Activated naive CD8-positive, alpha-beta T cell treated with anti-CD3 and anti-CD28 coated beads, Interleukin-2, amount 10 ng/mL, durations not matched to agents 7 days and 5 days (primary cell): ENCODE measurements at places on chromosomes 5 and 9. TPM values are rescaled to one million over a fixed set of nuclear protein-coding genes. Genes with fewer than 3 reads are reported as not detected.

- peaks cover 21% of the 10 kb centered on the region for H3K36me3 ChIP-seq
- peaks cover 27% of the 10 kb centered on the region for H3K4me1 ChIP-seq
Measured at GRCh38 chr9:76567086-76567485, 108.1 kb downstream of the GCNT1 start.

DNA sequence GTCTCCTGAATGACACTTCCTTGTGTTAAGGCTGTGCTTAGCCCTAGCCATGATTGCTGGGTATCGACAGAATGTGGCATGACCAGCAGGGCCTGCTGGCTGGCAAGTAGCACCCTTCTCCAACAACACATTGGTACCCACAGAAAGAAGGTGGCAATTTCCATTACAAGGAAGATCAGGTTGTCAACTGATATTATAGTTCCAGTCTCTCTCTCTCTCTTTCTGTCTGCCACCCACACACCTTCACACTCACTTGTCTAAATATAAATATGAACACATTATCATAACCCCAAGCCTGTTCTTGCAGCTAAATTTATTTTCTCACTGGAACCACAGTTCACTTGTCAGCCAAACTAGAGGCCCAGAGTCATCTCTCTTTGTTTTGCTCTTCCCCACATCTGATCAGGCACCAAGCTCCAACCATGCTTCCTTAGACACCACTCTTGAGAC lies 408.1 kb upstream of the PIK3R1 start:
- no peak overlapping the region for H3K27ac ChIP-seq
- peaks cover 8% of the 10 kb centered on the region for H3K4me1 ChIP-seq
- H3K27me3 ChIP-seq: no peaks in the 10 kb centered on the region
- H3K4me3 ChIP-seq: no peak overlapping the region
- H3K36me3 ChIP-seq: no peaks in the 10 kb centered on the region
- DNase-seq: no peak

DNA sequence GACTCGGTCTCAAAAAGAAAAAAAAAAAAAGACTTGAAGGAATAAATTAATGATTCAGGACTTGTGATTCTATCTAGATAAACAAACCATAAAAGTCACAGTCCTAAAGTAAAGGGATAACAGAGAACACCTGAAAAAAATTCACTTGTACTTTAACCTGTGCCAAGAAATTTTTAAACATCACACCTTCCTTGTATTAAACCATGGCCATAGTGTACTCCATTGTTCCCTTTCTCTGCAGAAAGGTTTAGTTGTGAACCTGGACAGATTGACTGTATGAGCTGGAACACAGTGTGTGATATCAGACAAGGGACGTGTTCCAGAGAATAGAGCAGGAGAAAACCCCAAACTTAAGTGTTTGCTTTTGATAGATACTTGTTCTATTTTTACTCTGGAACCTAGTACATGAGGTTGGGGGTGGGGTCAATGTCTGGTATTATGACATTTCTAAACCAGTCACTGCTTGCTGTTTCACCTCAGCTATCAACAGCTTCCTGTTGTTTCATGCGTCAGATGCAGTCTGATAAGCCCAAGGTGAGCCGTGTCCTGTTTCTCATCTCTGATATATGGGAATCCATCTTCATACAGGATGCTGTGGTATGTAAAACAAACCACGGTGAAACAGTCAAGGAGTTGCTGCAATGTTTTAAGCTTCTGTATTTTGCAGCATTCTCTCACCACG lies 62.5 kb upstream of the ITGA1 start:
- H3K27me3 ChIP-seq: no peaks in the 10 kb centered on the region
- peaks cover 26% of the 10 kb centered on the region for H3K36me3 ChIP-seq
- H3K4me1 ChIP-seq: peaks cover 38% of the 10 kb centered on the region
- DNase-seq: no peak
- peak overlapping the region; percentile 94 for H3K27ac ChIP-seq

- H3K27me3 ChIP-seq: no peaks in the 10 kb centered on the region
- DNase-seq: no peak
- peak overlapping the region; percentile 62 for H3K27ac ChIP-seq
- peaks cover 2% of the 10 kb centered on the region for H3K36me3 ChIP-seq
Measured at GRCh38 chr5:33364406-33364805, 76.4 kb upstream of the TARS1 start.

WNK2 gene
- not detected for total RNA-seq

- peaks cover 2% of the 10 kb centered on the region for H3K27me3 ChIP-seq
- no peaks in the 10 kb centered on the region for H3K4me1 ChIP-seq
Measured at GRCh38 chr9:32260151-32260862, 124.1 kb upstream of the ACO1 start.

MUSK gene
- not detected for total RNA-seq

DNA sequence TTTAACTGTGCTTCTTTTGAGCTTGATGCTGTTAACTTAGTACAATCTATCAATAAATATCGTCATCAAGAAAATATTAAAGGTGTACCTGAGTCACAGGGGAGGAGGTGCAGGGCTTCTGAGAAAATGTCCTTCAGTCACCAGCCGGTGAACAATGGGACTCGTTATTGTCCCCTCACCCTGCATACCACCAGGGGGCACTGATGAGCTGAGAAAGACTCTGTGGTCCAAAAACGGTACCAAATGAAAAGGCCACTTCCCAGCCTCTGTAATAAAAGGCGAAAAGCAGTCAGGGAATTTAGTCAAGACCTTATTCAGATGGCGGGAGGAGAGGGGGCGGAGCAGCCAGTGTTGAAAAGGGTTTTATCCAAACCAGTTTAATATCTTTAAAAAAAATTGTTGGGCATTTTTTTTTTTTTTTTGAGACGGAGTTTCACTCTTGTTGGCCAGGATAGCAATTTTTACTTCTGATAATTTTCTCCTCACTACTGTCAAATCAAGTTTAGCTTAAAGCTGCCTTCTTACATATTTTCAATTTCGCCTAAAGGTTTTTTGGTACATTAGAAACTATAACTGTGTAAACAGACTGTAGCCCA lies 271.9 kb upstream of the ADAMTS16 start:
- no peaks in the 10 kb centered on the region for H3K36me3 ChIP-seq
- H3K4me1 ChIP-seq: no peaks in the 10 kb centered on the region
- H3K4me3 ChIP-seq: no peak overlapping the region
- no peaks in the 10 kb centered on the region for H3K27me3 ChIP-seq
- DNase-seq: no peak
- no peak overlapping the region for H3K27ac ChIP-seq

GRCh38 chr5:131769336-131769735 lies 27.5 kb downstream of the FNIP1 start:
- no peak for DNase-seq
- peaks cover 21% of the 10 kb centered on the region for H3K36me3 ChIP-seq
- H3K4me1 ChIP-seq: peaks cover 4% of the 10 kb centered on the region

C5orf52 gene
- not detected for total RNA-seq

DNA sequence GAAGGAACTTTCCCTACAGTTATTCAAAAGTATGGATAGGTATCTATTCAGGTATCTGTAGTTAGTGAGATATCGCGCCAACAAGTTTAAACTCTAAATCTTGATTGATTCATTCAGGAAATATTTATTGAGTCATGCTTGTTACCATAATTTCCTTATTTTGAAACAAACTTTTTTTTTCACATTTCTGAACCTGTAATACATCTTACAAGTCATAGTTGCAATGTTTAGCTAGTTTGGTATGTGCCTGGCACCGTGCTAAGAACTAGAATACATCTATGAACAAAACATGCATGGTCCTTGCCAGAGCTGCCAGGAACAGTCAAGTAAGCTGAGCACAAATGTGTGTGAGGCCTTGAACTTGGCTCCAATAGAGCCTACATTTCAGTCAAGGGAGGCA lies 226.4 kb downstream of the PCSK5 start:
- H3K36me3 ChIP-seq: peaks cover 5% of the 10 kb centered on the region
- no peaks in the 10 kb centered on the region for H3K27me3 ChIP-seq
- no peak for DNase-seq
- no peaks in the 10 kb centered on the region for H3K4me1 ChIP-seq

DNA sequence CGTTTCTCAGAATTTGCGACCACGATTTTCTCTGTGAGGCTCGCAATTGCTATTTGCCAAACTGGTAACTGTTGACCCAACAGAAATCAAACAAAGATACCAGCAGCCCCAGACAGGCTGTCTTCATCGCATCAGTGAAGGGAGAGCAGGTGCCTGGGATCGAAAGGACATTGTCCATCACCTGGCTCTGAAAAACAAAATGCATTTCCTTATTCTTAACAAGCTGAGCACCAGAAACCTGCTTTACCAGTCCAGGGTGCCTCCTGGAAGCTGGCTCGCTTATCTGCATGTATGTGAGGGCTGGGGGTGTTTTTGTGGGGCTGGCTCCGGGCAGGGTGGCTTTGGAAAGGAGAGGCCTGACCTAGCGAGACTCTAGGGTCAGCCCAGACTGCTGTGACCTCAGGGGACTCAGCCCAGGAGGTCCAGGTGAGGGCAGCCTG lies 24.7 kb downstream of the WWC1 start:
- no peaks in the 10 kb centered on the region for H3K27me3 ChIP-seq
- H3K4me1 ChIP-seq: no peaks in the 10 kb centered on the region
- DNase-seq: no peak
- no peak overlapping the region for H3K4me3 ChIP-seq
- no peaks in the 10 kb centered on the region for H3K36me3 ChIP-seq

- H3K27me3 ChIP-seq: peaks cover 3% of the 10 kb centered on the region
- H3K4me1 ChIP-seq: peaks cover under 1% of the 10 kb centered on the region
- no peak overlapping the region for H3K27ac ChIP-seq
- no peaks in the 10 kb centered on the region for H3K36me3 ChIP-seq
- H3K4me3 ChIP-seq: no peak overlapping the region
Measured at GRCh38 chr9:127628758-127629467, 16.8 kb downstream of the STXBP1 start.

C5orf58 gene
- total RNA-seq: not detected

GRCh38 chr9:126053913-126054312 lies 272.7 kb upstream of the MVB12B start:
- H3K4me3 ChIP-seq: no peak overlapping the region
- H3K4me1 ChIP-seq: no peaks in the 10 kb centered on the region
- no peaks in the 10 kb centered on the region for H3K27me3 ChIP-seq
- no peak for DNase-seq

- no peak for DNase-seq
- H3K27ac ChIP-seq: no peak overlapping the region
- no peak overlapping the region for H3K4me3 ChIP-seq
Measured at GRCh38 chr5:33931136-33931535, 5.0 kb upstream of the RXFP3 start.

- H3K4me3 ChIP-seq: no peak overlapping the region
- no peak overlapping the region for H3K27ac ChIP-seq
- no peaks in the 10 kb centered on the region for H3K4me1 ChIP-seq
Measured at GRCh38 chr5:73426034-73426433, 22.5 kb downstream of the FOXD1 start.

THG1L gene
- total RNA-seq: 10.9 TPM

PHF24 gene
- total RNA-seq: not detected

DNA sequence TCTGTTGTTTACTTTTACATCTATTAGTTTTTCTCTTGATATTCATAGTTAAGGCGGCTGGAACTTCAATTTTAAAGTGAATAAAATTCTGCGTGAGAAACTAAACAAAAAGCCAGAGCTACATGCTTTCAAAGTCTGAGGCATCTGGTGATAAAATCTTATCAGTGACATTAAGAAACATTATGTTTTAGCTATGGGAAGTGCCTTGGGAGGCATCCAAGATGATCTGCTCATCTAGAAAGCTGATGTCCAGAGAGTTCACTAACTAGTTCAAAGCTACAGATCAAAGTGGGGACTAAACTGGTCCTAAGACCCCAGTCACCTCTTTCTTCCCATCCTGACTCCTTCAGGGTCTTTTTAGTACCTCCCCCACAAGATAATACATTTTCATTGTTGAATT lies 37.2 kb downstream of the MRPS27 start:
- no peak for DNase-seq
- H3K4me3 ChIP-seq: no peak overlapping the region
- H3K36me3 ChIP-seq: peaks cover 16% of the 10 kb centered on the region
- no peak overlapping the region for H3K27ac ChIP-seq
- no peaks in the 10 kb centered on the region for H3K27me3 ChIP-seq
- H3K4me1 ChIP-seq: peaks cover 3% of the 10 kb centered on the region

TIMD4 gene
- 3.7 TPM for total RNA-seq
